NCI-H1092 treated with DMSO at 0.1 percent for 48 hours (cell line): ENCODE measurements at places on chromosomes 3 and 15.

GRCh38 chr3:50436114-50436674 is 67.2 kb downstream of the CACNA2D2 start:
- DNase-seq, result peak; percentile 18

DNA sequence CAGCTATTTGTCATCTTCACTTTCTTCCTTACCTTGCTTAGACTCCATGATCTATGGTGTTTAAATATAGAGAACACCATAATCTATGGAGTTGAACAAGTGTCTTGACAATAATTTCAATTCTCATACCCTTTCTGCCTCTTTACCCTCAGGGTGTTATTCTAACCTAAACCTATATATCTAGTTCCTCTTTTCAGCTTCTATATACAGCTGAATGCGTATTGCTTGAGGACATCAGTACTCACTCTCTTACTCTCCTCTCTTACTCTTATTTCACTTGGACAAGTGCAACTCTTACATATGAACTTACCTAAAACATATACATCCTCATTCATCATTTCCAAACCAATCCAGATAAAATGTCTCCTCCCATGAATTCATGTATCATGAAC is 187.1 kb downstream of the RAP2B start:
- no peak for DNase-seq

DNA sequence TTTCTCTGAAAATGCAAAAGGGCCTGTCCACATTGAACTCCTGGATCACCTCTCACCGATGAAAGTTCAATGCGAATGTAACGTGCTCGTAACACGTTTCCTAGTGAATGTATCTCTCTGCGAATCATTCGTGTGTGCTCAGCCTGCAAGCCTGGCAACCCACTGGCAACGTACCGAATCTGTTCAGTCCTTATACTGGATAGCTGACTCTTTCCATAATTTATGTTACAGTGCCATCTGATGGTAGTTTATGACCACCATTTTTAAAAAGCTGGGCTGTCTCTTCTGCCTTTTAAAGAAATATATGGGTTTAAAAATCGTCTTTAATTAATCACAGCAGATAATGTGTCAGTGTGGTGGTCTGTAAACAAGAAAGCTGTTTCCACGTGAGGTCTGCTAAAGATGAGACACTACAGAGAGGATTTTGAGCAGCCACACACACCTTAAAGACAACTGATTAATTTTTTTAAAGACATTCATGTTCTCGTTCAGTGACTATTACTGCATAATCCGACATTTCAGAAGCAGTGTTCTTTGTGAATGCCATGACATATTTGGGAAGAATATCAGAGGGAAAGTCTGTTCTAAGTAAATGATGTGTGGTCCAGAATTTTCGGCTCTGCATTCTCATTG is 69.4 kb upstream of the FOXP1 start:
- DNase-seq, result peak; percentile 41

DNA sequence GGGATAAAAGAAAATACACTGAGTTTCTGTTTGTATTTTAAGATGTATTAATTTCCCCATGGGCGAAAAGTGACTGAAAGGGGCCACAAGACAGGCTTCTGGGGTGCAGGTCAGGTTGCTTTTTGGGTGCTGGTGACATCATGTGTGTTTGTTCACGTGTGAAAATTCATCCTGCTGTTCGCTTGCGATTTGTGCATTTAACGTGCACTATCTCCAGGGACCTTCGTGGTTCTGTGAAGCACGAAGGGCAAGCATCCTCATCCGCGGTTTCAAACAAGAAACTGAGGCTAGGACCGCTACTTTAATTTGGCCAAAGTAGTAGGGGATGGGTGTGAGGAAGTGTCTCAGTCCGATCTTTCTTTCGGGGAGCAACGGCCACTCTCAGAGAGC is 1.6 kb upstream of the SMAD6 start:
- DNase-seq, result no peak

DNA sequence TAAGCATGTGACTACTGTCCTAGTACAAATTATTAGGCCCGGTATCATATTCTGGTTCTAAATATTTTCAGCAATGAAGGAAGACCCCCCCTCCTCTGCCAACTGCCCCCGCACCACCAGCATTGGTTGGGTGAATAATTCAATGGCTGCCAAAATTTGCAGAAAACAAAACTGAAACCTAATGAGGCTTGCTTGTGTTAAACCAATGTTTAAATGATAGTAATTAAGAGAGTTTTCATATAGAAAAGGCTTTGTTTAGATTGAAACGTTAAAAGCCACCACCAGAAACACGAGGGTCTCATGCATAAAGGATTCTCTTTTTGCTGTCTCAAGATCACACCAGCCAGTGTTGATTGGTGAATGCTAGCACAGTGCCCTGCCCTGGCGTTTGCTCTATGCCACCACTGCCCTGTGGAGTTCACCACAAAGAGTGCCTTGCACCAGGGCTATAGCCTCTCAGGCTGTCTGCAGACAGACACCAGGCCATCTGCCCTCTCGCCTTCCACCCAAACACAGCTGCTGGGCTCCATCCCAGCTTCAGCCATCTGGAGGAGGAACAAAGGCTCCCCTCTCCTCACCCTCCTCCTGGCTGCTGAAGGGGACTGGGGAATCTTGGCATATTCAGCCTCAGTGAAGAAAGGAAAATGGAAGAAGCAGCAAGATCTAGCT is 200.3 kb upstream of the PFN2 start:
- DNase-seq, result peak; percentile 35

- DNase-seq, result no peak
These were observed 4.2 kb downstream of the IL17RD start for GRCh38 chr3:57160765-57161538.

GRCh38 chr3:52370531-52370930 is 54.4 kb downstream of the DNAH1 start:
- peak; percentile 2 for DNase-seq

- no peak for DNase-seq
These were observed 83.6 kb upstream of the ABHD2 start for GRCh38 chr15:89004726-89005030.

DNA sequence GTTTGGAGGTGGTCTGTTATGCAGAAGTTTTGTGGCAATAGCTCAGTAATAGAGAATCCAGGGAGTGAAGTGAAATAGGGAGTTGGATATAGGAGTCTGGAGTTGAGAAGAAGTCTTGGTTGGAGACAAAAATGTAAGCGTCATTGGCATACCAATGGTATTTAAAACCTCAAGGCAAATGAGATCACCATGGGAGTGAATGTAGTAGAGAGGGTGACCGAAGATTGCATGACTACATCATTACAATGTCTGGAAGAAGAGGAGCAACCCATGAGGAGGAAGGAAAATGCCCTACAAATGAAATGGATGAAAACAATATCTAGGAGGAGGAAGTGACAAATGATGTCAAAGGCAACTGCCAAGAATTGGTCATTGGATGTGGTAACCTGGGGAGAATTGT is 54.4 kb downstream of the CNTN4 start:
- DNase-seq, result no peak

DNA sequence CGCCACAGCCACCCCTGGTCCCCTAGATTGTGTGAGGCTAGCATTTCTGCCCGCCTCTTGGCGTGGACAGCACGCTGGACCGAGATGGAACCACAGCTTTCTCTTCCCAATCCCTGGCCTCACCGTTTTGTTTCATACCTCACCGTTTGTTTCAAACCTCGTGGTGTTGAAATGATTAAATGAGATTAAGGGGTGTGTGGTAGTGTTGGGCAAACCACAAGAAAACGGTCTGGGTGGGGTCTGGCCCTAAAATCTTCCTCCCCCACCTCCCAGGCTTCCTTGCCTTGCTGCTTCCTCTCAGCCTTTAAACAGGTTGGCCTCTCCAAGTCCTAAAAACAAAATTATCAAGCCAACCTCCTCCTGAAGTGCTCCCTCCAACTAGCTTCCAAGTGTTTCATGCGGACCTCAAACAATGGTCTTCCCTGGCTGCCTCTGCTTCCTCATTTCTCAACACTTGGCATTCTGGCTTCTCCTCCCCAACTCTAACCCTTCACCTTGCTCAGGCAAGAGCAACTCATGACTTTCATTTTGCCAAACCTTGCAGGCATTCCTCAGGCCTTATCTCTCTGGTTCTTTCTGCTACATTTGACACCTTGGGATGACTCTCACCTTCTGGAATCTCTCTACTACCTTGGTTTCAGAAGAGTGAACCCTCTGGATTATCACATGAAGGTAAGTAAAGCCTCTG is 1.4 kb upstream of the ATP13A3 start:
- no peak for DNase-seq

DNA sequence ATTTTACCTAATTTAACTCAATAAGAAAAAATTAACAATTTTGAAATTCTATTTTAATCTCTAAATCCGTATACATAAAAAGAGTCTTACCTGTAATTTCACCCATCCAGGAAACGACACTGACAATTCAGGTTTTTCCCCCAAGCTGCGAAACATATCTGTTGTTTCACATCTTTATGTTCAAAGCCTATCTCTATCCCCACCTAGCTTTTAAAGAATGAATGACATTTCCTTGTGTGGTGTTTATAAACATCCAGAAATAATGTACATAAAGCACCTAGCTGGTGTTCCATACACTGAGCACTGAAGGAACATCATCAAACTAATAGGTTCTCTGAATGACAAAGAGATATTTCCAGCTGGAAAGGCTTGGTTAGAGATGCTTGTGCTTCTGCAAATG is 867.8 kb downstream of the SQOR start:
- no peak for DNase-seq

- no peak for DNase-seq
These were observed 74.7 kb downstream of the CYP19A1 start for GRCh38 chr15:51263726-51264125.

- no peak for DNase-seq
These were observed 12.6 kb upstream of the FRMD5 start for GRCh38 chr15:44207643-44208042.

DNA sequence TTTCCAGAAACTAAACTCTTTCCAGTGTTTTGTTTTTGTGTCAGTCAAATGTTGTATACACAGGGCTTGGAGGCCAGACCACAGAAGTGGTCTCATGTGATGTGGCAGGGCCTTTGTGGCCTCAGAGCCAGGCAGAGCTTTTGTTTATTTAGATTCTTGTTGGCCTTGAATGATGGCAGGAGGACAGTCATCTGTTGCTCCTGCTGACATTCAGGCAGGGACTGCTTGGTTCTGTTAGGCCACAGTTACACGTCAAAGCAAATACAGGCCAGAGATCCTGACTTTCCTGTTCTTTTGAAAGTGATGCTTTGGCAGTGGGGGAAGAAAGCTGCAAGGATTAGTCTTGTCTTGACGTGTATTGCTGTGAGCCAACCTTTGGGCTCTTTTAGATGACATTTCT is 325.1 kb downstream of the CACNA2D3 start:
- DNase-seq, result no peak

- no peak for DNase-seq
These were observed 1061.2 kb downstream of the DIPK2A start for GRCh38 chr3:145032791-145033190.

DNA sequence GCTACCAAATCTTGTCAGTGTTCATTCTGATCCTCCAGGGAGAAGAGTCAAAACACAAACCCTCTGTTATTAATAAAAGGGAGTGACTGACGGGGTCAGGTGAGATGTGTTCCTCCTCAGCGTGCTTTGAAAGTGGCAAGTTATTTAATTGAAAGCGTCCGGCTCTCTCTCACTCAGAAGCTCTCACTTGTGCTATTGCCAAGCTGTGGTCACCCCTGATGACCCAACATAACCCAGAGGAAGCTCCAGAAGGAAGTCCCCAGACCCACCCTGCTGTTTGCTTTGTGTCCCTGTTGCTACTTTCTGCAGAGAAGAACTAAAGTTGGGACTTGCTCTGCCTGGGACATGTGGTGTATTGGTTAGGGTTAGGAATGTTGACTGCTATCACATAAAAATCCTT is 235.6 kb downstream of the EDEM1 start:
- no peak for DNase-seq

DNA sequence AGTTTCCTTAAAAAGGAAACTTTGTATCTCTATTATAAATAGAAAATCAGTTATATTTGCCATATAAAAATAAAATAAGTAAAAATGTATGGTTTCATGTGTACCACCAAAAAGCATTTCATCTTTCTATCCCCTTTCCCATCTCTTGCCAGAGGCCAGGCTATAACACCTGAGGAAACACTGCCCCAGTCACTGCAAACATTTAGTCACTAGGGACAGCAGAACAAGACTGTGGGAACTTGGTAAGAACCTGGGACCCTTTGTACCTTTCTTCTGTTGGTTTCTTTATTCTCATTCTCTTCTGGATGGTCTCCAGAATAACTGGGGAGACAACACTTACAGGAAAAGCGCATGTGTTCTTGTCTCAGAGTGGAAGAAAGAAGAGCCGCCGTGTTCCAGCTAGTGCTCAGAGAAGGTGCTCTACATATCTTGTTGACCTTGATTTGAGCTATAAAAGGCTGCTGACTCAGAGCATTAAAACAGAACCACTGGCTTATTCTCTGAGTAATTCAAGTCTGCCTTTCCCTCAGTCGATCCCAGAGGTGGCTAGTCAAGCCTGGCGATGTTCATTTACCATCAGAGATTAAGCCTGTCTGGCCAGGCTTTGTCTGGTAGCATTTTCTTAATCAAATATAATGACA is 361.6 kb downstream of the RBMS3 start:
- DNase-seq, result no peak

DNA sequence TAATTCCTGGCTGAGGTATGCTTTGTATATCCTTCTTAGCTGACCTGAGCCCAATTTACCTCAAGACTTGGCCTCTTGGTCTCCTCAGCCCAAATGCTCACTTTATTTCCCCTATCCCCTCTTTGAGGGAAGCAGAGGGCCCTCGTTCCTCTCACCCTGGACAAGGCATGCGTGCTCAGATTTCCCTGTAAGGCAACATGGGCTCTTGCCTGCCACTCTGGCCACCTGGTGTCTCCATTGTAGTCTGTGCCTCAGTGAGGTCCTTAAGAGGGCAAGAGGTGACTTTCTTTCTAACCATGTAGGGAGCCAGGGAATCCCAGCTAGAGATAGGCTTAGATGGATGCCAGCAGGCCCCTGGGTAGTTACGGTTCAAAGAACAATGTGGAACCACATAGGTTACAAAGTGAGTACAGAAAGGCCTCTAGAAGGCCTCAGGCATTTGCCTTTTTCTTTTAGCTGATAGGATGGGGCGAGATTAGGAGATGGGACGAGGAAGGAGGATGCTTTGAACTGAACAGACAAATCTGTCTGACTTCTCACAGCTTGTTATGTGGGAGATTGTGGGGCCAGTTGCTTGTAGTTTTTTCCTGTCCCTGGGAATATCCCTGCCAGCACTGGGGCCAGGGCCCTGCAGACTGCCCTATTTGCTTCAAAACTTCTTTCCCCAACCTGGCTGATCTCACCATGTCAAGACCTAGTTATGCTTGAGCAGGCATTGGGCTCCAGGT is 1.1 kb upstream of the INTS14 start:
- no peak for DNase-seq

- no peak for DNase-seq
These were observed 2.5 kb upstream of the KIF7 start for GRCh38 chr15:89657686-89658200.

- no peak for DNase-seq
These were observed 7.6 kb downstream of the CORO2B start for GRCh38 chr15:68586274-68586961.

GRCh38 chr3:148211725-148212124 is 486.0 kb upstream of the AGTR1 start:
- no peak for DNase-seq
